ENCODE measurements at places on chromosomes 2 and 18.

- no peak for DNase-seq
Observed at GRCh38 chr18:9906481-9906880, 7.3 kb upstream of the VAPA start.

DNA sequence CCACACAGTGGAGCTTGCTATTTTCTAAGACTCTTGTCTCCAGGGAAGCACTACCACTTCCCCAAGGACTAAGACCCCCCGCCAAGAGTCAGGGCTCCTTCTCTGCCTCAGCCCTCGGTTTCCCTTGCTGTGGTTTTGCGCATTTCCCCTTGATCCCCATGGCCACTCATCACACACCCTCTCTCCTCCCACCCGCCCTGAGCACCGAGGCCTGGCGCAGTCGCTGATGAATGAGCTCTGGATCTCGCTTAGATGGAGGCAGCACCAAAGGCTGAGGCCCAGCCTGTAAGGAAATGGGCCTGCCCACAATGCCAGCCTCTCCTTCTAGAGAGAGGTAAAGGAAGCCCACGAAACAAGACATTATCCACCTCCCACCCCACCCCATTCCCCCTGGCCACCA, 96.9 kb downstream of the TNS1 start:
- no peak for DNase-seq

DNA sequence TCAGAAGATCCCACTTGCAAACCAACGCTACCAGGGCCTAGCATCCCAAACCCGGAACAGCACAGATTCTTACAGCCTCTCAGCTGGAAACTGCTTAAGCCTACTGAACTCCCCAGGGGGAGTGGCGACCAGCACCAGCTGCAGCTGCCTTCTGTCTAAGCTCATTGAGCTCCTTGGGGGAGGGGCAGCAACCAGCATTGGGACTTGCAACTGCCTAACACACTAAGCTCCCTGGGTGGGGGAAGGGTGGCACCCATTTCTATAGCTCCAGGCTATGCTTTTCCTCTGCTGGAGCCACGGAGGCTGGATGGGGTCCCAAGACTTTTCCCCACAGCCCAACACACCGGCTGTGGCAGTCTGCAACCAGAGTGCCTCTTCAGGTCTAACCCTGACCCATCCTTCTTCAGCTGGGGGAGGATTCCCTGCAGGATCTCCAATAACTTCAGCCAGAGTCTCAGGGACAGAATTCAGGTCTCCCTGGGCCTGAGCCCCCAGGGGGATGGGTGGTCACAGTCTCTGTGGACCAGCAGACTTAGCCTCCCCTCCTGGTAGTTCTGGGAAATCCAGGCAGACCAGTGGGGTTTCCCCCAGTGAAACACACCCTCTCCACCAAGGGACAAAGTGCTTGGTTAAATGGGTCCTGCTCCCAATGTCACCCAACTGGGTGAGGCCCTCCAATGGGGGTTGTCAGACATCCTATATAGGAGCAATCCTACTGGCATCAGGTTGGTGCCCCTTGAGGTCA, 45.9 kb upstream of the ITGA4 start:
- no peak for DNase-seq

GRCh38 chr2:240566203-240567136, 1.8 kb upstream of the RNPEPL1 start:
- peak; percentile 96 for DNase-seq

DNA sequence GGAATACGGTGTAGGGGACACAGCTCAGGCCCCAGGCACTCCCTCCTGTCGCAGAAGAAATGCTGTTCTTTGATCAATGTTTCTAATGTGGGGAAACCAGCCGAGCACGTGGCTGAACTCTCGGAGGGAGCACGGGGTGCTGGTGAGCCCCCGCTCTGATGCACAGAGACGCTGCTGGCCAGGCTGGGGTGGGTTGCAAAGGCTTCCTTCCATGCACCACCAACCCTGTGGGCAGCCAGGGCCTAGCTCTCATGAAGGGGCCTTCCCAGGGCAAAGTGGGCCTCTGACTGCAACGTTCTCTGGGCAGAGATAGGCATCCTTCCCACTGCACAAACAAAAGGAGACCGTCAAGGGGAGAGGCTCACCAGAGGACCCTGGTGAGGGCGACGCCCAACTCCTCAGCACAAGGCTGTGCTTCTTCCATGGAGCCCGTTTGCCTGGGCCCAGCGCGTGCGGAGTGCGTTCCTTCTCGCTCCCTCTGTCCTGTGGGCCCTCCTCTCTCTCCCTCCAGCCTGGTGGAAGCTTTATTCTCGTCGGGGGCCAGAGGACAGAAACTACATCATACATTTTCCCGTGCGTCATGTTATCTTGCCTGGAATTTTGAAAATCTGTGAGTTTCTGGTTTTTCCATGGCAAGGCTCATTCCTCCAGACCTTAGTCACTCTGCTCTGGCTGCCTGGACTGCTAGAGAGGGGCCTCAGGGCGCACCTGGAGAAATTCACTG, 61.1 kb upstream of the SP3 start:
- no peak for DNase-seq

GRCh38 chr18:57559314-57559713, 27.2 kb downstream of the FECH start:
- no peak for DNase-seq

- no peak for DNase-seq
Observed at GRCh38 chr2:159661286-159661685, 44.9 kb upstream of the BAZ2B start.

GRCh38 chr2:60530660-60531281, 22.7 kb downstream of the BCL11A start:
- no peak for DNase-seq

DNA sequence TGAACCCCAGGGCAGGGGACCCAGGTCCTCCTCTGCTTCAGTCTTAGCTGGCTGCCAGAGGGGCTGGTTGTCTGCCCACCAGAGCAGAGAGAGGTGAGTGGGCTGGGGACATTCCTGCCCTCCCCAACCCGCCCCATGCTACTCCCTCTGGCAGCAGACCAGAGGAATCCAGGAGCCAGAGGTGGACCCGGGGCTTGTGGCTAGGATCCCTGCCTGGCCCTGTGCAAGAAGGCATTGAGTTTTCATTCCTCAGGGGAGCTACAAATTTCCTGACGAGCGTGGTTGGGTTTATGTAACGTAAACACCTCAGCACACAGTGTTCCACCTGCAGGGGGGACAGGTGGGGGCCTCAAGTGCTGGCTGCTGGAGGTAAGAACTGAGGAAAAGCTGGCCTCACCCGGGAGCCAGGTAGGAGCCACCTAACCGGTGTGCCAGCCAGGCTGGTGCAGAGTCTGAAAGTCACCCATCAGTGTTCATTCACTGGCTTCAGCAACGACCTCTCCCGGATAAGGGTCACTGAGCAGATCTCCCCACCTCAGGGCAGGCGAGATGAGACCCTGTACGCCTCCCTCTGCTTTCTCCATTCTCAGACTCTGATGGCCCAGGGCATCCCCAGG, 246.8 kb downstream of the DYSF start:
- no peak for DNase-seq

DNA sequence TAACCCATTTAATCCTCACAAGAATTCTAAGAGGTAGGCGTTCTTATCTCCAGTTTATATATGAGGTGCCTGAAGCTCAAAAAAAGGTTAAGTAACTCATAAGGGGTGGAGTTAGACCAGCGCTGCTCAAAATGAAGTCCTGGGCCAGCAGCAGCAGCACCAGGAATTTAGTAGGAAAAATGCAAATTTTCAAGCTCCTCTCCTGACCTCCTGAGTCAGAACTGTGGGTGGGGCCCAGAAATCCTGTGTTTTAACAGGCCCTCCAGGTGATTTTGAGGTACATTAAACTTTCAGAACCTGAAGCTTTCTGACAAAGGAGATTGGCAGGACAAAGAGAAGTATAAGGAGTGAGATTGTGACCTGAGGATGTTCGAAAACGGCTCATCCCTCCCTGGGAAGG, 66.0 kb upstream of the CCDC85A start:
- no peak for DNase-seq

- DNase-seq = no peak
Observed at GRCh38 chr18:31680831-31681568, 3.4 kb downstream of the B4GALT6 start.

DNA sequence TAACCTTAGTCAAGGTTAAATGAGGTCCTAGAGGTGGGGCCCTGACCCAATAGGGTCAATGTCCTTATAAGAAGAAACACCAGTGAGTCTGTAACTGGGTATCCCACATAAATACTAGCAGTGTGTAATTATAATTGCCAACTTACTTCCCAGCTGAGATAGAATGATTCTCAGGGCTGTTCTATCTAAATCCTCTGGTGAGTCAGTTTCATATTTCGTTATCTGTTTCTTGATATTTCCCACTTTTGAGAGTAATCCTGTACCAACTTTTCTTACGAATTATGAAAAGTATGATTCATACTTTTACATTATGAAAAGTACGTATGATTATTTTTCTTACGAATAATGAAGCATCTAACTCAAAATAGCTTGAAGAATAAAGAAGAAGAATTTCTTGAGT, 546.8 kb upstream of the NETO1 start:
- no peak for DNase-seq

DNA sequence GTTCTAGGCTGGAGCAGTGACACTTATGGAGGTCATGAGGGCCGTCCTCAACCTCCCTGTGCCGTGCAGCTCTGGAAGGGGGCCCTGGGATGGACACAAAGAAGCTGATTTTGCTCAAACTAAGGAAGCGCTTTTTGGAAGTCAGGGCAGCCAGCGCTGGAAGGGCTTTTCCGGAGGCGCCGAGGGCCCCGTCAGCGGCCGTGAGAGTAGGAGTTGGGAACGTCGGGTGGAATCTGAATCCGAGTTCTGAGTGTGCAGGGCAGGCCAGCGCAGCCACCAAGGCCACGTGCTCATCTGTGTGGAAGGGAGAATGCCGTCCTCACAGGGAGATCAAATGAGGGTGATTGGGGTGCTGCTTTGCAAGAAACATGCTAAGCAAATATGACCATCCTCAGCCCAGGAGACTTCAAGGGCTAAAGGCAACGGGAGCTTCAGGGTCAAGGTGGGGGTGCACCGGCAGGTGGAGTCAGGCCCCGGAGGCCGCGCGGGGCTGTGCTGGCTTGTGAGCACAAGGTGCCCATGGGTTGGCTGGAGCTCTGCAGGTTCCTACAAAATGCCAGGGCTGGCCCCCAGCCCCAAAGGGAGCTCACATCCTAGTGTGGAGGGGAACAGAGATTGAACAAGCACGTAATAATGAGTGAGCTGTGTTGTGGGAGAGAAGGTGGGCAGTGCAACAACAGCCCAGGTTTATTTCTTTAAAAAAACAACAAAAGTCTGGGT, 70.4 kb upstream of the HPCAL1 start:
- DNase-seq = no peak

GRCh38 chr2:217364224-217364623, 504.4 kb upstream of the TNP1 start:
- no peak for DNase-seq

GRCh38 chr2:19746137-19746600, 155.6 kb downstream of the TTC32 start:
- DNase-seq = no peak
